C1 segment of cervical spinal cord (tissue), 14 donors: ENCODE measurements at places on chromosomes 13 and 19.

GRCh38 chr13:100533588-100534041 lies 55.0 kb downstream of the GGACT start:
- no peak for DNase-seq

- DNase-seq, result no peak
Measured at GRCh38 chr19:1271528-1272422, 2.6 kb downstream of the CIRBP start.

- DNase-seq, result no peak
Measured at GRCh38 chr13:112732679-112733078, 42.8 kb downstream of the ATP11A start.

GRCh38 chr19:36267061-36267845 lies 52.3 kb downstream of the ZNF146 start:
- no peak for DNase-seq
